Stimulated activated CD4-positive, alpha-beta T cell treated with anti-CD3 and anti-CD28 coated beads, Interleukin-1b, Interleukin-23, amount 100 ng/mL, for 1 hour (primary cell): ENCODE measurements at places on chromosomes 7 and 10.

GRCh38 chr10:76354212-76354738, 922.9 kb downstream of the LRMDA start:
- no peak for DNase-seq

- no peak for DNase-seq
Observed at GRCh38 chr7:113452245-113452644, 333.9 kb upstream of the SMIM30 start.

DNA sequence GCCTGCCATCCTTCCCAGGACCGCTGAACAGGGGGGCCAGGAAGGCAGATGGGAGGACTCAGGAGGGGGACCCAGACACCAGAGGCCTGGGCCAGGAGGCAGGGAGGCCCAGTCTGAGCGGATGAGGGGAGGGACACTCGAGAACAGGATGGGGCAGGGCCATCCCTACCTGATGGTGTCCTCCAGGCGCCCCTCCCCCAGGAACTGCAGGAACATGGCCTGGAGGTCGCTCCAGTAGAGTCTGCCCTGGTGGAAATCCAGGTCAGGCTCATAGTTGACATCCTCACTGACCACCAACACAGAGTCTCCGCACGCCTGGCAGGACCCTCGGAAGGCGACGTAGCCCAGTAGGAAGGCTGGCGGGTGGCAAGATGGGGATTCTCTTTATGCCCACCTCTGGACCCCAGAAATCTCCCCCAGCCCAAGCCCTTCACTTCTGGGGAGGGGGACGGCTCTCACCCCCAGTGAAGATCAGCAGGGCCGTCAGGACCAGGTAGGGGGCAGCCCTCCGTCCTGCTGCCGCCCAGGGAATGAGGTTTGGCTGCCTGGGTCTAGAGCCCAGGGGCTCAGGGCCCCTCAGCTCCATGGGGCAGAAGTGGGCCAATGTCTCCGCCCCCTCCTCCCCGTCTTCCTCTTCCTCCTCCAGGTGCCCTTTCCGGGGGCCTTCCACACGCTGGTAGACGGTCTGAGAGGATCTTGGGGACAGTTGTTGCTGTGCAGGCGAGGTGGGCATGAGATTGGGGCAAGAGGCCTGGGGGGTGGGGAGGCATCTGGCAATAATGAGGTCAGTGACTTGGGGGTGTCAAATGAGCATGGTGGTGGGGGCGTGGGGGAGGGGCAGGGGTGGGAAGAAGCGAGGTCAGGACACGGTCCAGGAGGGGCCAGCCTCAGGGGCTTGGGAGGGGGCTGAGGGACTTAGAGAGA, 573 bp downstream of the TFR2 start:
- no peak for DNase-seq

DNA sequence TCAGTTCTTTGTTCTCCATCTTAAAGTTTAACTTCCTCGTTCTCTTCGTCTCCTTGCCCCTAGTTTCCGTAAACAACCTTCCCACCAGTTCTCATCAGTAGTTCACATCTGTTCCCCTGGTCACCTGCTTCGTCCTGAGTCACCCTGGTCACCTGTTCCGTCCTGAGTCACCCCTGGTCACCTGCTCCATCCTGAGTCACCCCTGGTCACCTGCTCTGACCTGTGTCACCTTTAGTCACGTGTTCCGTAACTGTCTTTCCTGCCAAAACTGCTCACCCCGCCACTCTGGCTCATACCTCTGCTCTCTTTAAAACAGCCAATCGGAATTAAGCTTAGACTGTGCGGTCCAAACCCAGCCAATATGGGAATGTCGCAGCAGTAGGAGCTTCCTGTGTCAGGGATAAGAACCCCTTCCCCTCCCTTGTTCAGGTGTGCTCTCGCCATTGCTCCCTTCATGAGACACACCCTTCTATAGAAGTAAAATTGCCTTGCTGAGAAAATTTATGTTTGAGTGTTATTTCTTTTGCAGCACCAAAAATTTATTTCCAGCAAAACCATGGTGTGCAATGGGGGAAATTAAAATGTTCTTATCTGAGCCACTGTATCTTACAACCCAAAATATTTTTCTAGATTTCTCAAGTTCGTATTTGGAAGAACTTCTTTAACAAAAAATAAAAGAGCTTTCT, 112.2 kb downstream of the VIM start:
- no peak for DNase-seq

GRCh38 chr7:18509481-18509880, 13.9 kb downstream of the HDAC9 start:
- no peak for DNase-seq

GRCh38 chr7:94049615-94050014, 45.5 kb upstream of the BET1 start:
- no peak for DNase-seq
